ENCODE measurements at places on chromosomes 2 and 18.

DNA sequence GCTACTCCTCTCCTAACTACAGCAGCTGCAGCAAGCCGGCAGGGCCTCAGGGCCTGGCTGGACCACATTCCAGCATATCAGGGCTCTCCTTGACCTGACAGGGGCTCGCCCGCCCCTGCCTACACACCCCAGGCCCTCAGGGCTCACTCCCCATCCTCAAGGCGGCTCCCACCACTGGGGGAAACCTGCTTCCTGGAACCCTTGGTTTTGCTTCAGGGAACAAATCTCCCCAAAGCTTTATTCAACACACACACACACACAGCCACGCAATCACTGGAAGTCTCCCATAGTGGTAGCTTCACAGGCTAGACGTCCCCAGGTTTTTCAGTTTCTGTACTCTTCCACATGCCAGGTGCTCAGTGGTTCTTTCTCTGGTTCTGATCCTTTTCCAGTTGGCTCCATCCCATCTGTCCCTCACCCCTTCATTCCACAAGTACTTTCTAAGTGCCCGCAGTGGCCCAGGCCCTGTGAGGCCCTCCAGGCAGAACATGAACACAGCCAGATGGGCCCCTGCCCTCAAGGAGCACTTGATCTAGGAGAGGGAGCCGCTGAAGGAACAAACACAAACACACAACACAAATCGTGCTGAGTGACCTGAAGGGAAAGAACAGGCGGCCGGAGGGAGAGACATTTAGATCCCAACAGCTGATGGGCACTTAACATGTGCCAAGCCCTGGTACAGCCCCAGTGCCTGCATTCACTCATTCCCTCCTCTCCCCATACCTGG lies 51.1 kb downstream of the TNS1 start:
- no peak for DNase-seq

DNA sequence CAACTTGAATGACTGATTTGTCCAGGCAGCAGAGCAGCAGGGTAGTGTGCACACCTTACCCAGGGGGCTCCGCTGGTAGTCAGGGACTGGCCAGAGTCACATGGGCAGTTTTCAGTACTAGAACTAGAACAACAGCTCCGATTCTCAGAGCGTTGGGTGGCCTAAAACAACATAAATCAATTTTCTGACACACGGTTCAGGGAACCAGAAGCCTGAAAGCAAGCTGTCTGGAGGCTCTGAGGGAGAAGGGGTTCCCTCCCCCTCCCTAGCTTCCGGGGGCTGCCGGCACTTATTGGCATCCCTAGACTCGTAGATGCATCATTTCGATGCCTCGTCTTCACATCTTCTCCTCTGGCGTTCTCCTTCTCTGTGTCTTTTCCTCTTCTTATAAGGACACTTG lies 13.4 kb upstream of the ITGB6 start:
- DNase-seq: no peak

DNA sequence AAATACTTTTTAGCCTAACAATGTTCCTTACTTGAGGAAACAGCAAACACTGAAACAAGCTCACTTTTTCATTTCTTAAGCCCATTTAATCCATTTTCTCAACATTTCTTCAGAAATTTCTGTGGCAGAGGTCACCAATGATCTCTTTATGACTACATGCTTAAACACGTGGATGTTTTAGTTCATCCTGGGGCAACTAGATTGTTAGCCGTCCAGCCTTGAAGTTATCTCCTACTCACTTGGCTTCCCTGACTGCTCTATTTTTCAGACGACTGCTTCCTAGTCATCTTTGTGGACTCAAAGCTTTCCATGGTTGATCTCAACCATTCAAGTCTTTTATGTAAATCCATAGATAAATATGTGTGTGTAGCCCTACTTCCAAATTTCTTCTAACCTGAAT lies 24.1 kb downstream of the CD302 start:
- DNase-seq: no peak

GRCh38 chr2:156784020-156784701 lies 348.0 kb downstream of the GPD2 start:
- peak; percentile 29 for DNase-seq

- DNase-seq: no peak
Measured at GRCh38 chr2:217735899-217736298, 266.9 kb downstream of the TNS1 start.

DNA sequence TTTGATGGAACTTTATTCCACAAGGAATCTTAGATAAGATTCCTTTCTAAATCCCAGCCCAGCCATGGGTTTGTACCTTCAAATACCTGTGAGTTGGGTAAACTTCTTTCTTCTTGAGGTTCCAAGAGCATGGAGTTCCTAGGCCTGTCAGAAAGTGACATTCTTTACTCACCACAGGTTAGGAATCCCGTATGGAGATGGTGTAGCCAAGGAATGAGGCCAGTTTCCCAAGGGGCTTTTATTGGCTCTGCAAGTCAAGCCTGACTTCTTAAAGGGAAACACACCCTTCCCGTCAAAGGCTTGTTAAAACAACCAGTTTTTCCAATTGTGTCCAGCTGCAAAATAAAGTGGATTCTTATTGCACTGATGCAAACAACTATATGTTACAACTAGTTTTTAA lies 45.8 kb downstream of the STK17B start:
- DNase-seq: no peak

- DNase-seq: no peak
Measured at GRCh38 chr2:20992201-20992711, 51.6 kb downstream of the APOB start.

DNA sequence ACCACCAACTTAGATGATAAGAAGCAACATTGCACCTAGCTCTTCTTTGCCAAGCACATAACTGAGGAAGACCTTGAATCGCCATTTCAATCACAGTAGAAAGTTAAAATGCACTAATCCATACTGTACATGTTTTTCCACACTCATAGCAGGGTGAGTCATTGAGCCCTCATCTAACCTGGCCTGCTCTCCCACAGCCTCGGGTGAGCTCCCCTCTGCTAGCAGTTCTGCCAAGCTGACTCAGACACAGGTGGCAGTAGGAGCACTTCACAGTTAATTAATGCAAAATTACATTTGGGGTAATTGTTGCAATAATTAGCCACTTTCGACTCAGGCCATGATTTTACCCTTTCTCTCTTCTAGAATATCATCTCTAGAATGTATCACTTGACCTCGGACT lies 1632.8 kb upstream of the CELF4 start:
- no peak for DNase-seq

Measured in HAP-1 (cell line).